ENCODE measurements at places on chromosomes 6 and 20.

DNA sequence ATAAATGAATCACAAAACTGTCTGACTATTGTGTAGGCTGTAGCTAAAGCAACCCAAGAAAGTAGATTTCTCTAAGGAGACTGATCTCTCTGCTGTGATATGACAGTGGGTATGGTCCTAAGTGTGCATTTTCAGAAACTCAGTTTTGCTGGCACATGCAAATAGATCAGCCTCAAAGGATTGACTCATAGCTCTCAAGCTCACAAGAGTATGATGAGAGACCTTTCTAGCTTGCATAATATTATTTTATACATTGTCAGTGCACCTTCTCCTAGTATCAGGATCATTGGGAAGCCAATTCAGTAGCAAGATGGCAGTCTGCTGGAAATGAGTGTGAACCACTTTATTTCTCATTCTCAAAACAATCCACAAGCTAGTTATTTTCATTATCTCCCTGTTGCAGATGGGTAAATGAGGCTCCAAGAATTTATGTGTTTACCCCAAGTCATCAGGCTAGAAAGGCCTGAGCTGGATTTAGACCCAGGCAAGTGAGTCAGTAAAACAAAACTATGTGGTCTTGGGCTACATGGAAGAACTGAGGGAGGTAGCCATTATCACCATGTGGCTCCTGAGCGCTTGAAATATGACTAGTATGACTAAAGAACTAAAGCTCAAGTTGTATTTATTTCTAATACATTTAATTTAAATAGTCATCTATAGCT is 27.9 kb upstream of the PLCB4 start:
- DNase-seq: no peak

DNA sequence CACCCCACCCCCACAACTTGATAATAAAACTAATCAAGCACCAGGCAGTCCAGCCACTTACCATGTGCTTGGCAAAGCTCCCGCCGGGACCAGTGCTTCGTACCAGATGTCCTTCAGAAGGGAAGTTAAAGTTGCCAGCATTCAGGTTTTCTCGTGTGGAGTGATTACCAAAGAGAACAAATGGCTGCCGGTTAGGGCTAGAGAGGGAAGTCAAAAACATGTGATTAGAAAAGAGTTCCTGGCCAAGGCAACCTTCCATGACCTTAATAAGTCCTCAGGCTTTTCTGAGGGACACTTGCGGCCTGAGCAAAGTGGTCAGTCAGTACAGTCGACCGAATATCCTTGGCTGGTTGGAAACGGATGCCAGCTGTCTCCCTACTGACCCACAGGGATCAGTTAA is 67.0 kb downstream of the DNAAF9 start:
- peak; percentile 19 for DNase-seq

GRCh38 chr6:169194737-169195136 is 58.9 kb downstream of the THBS2 start:
- no peak for DNase-seq

GRCh38 chr6:17450832-17451231 is 57.4 kb downstream of the CAP2 start:
- DNase-seq: no peak

GRCh38 chr6:32436995-32437836 is 2.5 kb upstream of the HLA-DRA start:
- DNase-seq: no peak

DNA sequence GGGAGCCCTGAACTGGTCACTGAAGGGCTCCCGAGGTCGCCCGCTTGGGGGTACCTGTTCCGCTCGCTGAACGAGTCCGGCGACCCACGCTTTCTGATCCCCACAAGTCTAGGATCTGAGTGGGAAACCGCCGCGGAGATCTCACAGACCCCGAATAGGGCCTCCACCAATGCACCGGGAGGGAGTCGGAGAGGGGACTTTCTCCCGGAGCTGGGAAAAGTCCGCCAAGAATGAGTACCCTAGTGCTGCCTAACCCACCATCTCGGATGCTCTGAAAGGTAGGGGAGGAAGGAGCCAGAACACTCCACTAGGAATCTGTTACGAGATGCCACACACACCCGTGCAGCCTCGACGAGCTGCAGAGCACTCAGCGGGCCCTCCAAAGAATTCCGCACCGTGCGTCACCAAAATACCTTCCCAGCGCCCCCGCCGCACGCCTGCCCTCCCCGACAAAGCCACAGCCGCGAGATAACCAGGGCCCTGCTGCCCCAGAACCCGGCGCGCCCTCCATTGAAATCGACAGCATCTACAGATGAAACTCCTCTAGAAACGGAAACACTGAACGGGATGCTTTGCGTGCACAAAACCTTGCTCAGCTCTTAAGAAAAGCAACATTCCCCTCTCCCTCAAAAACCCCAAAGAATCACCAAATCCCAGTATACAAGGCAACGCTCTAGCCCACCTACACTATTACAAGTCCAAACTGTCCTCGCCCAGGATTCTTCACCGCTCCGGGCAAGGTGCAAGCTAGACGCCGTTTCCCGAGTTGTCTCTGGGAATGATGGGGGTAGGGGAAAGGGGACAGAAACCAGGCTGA is 686 bp downstream of the COL12A1 start:
- no peak for DNase-seq

DNA sequence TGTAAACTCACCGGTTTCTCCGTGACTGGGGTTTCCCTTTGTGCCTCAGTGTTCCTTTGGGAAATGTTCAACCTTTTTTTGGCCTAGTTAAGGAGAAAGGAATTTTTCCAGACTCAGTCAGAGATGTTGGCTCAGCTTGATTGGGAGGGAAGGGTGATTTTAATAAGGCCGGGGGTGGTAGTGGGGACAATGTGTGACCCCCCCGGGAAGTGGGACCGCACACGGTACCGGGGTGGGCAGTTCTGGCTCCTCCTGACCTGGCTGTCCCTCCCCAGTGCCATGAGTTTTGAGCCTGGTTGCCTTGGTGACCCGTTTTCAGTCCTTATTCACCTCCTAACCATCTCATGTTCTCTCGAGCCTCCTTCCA is 132.7 kb downstream of the SNX5 start:
- no peak for DNase-seq

- no peak for DNase-seq
These were observed 160.5 kb upstream of the AGPAT4 start for GRCh38 chr6:161434350-161434749.

All from LNCaP clone FGC (cell line).